ENCODE measurements at places on chromosomes 13 and 19.

DNA sequence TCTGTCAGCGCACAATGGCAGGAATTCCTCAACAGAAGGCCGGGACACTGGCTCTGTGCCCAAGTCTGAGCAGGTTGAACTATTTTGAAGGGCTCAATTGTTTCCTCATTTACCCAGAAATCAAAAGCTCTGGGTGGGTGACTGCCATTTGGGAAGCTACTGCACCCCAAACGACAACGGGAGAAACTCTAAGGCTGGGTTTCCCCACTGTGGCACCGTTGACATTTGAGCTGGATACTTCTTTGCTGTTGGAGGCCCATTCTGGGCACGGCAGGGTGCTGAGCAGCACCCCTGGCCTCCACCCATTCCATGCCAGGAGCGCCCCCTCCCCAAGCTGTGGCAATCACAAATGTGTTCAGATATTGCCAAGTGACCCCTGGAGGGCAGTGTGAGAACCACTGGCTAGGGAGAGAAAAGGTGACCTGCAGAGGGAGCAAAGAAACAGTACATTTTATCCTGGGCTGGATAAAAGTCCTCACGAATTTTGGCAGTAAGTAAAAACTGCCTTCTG, 62.5 kb downstream of the RFX2 start:
- DNase-seq: no peak

GRCh38 chr13:76646946-76647345, 239.3 kb downstream of the KCTD12 start:
- no peak for DNase-seq

- DNase-seq: peak; percentile 62
Measured at GRCh38 chr19:21463449-21464105, 41.8 kb upstream of the ZNF429 start.

DNA sequence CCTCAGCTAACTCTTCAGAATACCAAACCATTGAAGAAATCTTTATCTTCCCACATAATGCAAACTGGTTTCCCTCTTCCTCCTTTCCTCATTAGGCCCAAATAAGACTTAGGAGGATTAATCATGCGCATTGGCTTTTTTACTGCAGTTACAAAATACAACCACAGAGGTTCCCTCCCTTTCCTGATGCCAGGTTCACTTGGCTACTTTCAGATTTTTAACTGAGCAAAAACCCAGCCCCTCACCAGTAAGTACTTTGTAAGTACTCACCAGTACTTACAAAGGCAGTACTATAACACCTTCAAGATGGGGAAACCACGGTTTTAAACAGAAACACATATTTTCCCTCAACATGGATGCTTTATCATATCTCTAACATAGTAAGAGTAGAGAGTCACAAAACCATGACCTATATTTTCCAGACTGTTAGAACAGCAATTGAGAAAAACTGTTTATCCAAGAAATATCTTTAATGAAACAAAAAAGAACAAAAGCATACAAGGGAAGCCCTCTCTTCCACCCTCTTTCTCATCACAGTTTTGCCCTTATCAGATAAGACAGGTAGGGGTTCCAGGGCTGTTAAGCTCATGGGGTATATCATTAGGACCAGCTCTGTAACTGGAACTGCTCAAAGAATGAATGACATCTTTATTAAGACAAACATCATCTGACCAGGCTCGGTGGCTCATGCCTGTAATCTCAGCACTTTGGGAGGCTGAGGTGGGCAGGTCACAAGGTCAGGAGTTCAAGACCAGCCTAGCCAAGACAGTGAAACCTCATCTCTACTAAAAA, 12.7 kb downstream of the FOXO1 start:
- DNase-seq: no peak

GRCh38 chr19:1470305-1471009, 8.6 kb downstream of the C19orf25 start:
- DNase-seq: peak; percentile 77

DNA sequence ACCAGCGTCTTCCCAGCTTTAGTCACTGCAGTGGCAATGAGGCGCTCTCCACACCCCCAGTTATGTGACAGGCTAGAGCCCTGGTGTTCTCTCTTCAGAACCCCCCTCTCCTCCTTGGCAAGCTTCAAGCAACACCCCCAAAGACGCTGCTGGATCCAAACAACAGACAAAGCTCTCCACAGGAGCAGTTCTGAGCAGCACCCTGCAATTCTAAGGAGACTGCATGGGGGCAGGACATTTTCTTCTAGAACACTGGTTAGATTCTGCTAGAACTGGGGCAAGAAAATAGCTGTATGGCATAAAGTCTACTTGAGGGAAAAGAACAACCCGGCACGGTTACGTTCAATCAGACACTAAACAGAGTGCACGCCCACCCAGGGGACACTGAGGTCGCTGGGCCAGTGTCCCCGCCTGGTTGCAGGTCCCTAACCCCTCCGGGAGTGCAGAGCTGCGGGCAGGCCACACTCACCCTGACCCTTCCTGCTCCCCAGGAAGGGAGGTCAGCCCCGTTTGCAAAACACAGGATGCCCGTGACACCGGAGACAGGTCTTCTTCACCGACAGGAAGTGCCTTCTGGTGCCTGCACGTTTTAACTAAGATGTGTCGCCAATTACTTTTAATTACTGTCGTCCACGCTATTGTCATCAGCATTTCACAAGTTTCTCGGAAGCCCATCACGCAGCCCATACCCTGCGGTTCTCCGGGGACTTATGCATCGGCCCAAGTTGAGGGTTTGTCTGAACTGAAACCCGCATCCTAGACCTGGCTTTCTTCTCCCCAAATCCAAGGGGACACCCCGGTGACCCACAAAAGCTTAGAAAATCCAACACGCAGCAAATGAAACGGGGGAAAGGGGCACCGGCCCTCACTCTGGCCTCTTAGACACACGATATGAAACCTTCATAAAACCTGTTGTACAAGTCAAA, 943 bp downstream of the GJB6 start:
- DNase-seq: peak; percentile 34

- no peak for DNase-seq
Measured at GRCh38 chr19:51311351-51312257, at the start of gene IGLON5. Gene IGLON5 (plus strand): TSS chr19:51311644. CDS start chr19:51311848, 204 bp downstream.

GRCh38 chr19:42424712-42425131, 2.5 kb downstream of the LIPE start:
- DNase-seq: no peak

Measured in activated CD4-positive, alpha-beta T cell treated with anti-CD3 and anti-CD28 coated beads, Interleukin-2, amount 10 ng/mL, durations not matched to agents 7 days and 5 days (primary cell).